ENCODE measurements at places on chromosomes 6 and 20.

DNA sequence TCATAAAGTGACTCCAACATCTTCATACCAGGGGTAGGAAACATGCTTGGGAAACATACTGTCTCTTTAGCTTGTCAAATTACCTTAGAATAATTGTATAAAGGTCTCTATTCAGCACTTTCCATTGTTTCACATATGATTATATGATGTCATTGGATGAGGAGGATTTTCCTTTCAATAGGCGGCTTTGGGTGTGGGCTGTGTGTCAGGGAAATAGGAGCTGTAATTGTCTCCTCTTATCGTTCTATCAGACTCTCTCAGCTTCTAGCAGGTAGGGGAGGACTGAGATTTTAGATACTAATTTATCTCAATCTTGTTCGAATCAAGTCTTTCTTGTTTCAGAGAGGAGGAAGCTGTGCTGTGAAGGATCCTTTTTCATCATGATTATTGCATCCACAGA lies 179.4 kb upstream of the OLIG3 start:
- no peak for DNase-seq

GRCh38 chr6:128848212-128848935 lies 34.6 kb upstream of the LAMA2 start:
- DNase-seq = no peak

GRCh38 chr20:11738852-11739251 lies 178.8 kb upstream of the BTBD3 start:
- no peak for DNase-seq

- DNase-seq = no peak
These were observed 310.7 kb upstream of the CDH4 start for GRCh38 chr20:60941379-60941778.

- no peak for DNase-seq
These were observed 73.0 kb downstream of the EYA2 start for GRCh38 chr20:46967646-46968045.

DNA sequence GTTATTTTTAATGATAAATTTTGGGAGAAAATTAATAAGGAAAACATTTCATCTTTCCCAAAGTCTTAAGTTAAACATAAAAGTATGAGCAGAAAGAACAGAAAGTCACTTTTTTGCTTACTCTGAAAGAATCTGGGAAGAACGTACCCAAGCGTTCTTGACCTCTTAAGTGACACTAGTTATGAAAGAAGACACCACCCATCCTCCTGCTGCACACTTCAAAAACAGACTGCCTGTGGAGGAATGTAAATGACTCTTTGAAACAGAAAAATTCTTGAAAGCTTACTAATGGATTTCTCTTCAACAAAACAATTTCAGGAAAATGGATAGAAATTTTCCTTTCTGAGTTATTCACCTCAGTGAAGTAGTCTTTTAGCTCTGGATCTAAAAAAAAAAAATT lies 227.7 kb downstream of the MEI4 start:
- no peak for DNase-seq

- DNase-seq = no peak
These were observed 1.1 kb upstream of the AFDN start for GRCh38 chr6:167825332-167826229.

DNA sequence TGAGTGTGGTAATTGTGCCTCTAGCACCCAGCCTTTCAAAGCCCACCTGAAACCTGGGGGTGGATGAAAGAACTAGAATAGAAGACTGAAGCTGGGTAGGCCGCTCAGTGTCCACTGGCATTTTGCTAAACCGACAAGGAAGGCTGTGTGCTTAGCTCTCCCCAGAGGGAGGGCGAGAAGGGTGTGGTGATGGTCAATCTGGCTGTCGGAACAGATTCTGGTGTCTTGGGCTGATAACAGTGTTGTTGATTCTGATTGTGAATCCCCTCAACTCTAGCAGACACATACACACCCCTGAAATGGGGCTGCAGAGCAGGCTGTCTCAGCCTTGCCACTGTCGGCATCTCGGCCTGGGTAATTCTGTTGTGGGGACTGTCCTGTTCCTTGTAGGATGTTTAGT lies 4.1 kb upstream of the BPHL start:
- DNase-seq = no peak

- DNase-seq = no peak
These were observed 1.1 kb downstream of the FNDC1 start for GRCh38 chr6:159170333-159170672.

DNA sequence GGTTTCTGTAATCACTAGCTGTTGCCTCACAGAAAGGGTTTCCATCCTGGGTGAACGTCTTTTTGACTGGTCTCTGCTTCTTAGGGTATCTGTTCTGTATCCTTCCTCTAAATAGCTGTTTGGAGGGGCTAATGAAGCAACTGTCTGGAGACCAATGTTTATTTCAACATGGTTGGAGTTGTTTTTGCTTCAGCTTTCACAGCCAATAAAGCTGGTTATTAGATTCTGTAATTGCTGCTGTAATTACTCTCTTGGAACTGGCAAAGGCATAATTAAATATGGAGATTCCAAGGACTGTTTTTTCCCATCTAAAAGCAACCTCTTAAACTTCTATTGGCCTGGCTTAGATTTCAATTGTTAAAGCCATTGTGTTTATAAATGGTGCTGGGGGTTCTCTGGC lies 31.9 kb downstream of the CHMP4B start:
- DNase-seq = no peak

DNA sequence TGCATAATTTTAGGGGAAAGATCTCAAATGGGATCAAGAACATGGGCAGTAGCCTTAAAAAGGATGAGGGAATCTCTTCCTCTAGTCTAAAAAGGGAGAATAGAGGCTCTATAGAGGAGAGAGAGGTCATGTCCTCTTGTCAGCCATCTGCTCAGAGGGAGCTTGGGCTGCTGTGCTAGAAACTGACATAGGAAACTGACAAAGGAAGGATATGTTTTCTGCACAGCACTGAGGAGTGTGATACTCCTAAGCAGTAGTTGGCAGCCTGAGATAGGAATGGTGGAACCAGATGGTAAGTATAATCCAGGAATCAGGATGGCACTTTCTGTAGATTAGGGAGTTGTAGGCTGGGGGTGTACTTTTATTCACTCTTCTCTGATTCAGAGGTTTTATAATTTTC lies 59.2 kb downstream of the PTPRA start:
- DNase-seq = no peak

- no peak for DNase-seq
These were observed 10.0 kb downstream of the TRERF1 start for GRCh38 chr6:42441697-42442081.

GRCh38 chr6:123316733-123317323 lies 319.9 kb downstream of the TRDN start:
- DNase-seq = no peak

DNA sequence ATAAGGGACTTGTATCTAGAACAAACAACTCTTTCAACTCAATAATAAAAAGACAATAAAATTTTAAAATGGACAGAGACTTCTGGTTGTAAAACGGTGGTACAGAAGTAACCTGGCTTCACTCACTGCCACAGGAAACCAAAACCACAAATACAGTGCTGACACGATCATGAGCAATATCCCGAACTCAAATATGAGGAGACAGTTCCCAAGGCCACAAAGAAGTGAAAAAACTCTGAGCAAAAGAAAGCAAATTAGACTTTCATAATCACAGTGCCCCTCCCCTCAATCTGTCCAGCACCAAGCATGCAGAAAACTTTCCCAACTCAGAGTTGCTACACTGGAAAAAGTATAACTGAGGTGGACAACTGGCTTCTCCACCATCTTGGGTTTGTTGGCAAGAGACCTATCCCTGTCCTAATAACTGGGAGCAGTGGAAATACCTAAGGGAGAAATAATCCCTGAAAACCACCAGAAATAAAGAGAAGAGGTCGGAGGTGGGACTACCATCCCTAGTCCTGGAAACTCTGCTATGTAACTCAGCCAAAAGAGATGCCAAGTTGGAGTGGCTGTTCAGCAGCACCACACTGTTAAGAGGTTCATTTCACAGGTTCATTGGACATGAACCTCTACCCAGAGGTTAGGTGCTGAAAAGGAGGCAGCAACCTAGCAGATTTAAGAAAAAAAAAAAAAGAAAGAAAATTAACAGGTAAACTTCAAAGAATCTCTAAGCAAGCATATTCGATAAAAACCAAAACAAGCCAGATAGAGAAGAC lies 55.5 kb downstream of the REV3L start:
- DNase-seq = no peak

DNA sequence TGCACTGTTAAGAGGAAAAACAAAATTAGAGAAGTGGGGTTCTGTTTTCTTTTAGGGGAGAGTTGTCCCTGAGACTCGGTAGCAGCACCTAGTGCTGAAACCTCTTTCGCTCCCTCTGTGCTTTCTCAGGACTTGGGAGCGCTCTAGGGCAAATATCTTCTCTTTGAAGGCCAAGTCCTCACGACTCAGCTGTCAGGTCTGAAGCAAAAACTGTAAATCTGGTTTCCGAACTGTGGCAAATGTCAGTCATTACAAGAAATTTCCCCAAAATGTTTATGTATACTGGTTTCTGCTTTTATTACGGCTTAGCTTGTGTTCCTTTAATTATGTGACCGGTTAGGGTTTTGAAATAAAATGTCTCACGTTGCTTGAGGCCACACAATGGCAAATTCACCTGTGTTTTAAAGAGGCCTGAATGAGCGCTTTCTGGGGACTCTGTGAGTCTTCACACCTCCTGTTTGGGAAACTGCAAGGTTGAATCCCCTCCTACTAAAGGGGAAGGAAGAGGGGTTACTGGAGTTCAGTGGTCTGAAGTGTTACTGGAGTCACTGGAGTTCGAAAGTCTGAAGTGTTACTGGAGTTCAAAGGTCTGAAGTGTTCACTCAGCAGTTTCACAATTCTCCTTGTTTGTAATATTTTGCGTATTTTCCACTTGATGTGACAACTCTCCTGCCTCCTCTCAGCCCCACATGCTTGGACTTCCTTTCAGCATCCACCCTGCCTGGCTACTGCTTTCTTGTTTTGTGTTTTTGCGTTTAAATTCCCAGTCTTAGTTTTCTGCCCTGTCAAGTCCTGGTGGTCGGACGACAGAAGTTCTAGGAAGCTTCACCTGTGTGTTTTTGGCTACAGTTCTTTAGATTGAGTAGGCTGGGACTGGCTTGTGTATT lies 1.6 kb downstream of the SMPDL3A start:
- DNase-seq = no peak

DNA sequence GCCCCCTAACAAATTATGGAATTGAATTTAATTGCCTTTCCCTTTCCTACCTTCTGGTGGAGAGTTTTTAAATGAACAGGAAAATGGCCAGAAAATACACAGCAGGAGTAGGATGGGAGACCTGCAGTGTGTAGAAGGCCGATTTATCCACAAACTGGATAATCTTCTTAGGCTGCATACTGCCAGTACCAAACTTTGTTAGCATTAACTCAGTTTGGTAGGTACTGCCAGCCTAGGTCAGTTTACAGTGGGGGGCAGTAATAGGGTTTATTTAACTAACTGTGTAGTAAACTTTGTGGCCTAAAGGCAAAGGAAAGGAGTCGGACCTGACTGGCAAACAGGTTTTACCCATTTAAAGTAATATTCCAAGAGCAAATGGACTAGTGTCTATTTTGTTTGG lies 4.6 kb downstream of the NCOA3 start:
- no peak for DNase-seq

- DNase-seq = no peak
These were observed 5.8 kb upstream of the STMND1 start for GRCh38 chr6:17096096-17096495.

- DNase-seq = no peak
These were observed 315.9 kb downstream of the NKAIN2 start for GRCh38 chr6:124119596-124119995.

- DNase-seq = no peak
These were observed 73.1 kb downstream of the NCOA3 start for GRCh38 chr20:47574616-47575364.

GRCh38 chr6:16742116-16742515 lies 19.1 kb downstream of the ATXN1 start:
- DNase-seq = no peak

GRCh38 chr20:33431797-33432381 lies 11.7 kb downstream of the SNTA1 start:
- DNase-seq = no peak

GRCh38 chr20:33919653-33920052 lies 74.1 kb upstream of the RALY start:
- no peak for DNase-seq

- no peak for DNase-seq
These were observed 70.6 kb downstream of the ATXN1 start for GRCh38 chr6:16690608-16691142.

DNA sequence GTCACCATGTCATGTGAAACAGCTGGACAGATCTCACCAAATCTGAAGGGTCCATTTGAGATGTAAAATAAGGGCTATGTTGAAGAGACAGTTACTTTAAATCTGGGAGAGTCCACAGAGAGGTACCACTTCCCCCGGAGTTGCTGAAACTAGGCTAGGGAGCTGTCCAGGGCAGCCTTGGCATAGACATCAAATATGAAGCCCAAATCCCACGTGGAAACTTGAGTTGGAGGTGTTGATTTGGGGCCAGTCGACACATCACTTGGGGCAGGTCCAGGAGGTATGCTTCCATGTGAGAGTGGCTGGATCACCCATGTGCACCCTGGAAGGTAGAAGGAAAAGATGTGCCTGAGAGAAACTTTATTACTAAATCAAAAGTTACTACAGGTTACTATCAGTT lies 12.0 kb upstream of the SERPINB9 start:
- DNase-seq = no peak

DNA sequence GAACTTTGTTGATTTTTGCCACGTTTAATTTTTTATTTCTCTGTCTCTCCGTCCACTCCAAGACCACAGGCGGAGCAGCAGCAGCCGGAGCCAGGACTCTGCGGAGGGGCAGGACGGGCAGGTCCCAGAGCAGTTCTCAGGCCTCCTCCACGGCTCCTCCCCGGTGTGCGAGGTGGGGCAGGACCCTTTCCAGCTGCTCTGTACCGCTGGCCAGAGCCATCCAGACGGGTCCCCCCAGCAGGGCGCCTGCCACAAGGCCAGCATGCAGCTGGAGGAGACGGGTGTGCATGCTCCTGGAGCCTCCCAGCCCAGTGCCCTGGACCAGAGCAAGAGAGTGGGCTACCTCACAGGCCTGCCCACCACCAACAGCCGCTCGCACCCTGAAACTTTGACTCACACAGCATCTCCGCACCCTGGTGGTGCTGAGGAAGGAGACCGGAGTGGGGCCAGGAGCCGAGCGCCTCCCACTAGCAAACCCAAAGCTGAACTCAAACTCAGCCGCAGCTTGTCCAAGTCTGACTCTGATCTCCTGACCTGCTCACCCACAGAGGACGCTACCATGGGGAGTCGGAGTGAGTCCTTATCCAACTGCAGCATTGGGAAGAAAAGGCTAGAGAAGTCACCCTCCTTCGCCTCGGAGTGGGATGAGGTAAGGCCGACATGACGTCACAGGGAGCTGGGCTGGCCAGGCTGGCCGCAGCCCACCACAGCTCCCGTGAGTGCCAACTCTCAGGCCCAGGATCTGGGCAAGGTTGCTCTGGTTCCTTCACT lies 123.5 kb downstream of the TCP11 start:
- no peak for DNase-seq

DNA sequence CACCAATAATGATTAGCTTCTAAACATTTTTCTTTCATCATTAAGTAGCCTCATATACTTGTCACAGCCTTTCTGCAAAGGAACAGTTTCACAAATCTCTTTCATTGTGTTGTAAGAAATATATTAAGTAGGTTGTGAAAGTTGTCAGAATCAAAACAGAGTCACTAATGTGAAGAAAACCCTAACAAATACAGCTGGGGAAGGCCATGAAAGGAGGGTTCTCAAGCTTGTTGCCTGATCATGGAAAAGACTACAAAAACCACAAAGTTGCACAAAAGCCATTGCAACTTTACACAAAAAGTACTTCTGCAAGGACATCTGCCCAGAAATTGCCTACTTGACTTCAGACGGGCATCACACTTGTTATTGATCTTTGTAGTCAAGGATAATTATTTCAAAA lies 216.1 kb downstream of the ALDH8A1 start:
- DNase-seq = no peak

Measured in activated CD4-positive, alpha-beta T cell treated with anti-CD3 and anti-CD28 coated beads, Interleukin-2, amount 50 U/mL, for 4 hours (primary cell).